ENCODE measurements at places on chromosomes 1 and 21.

DNA sequence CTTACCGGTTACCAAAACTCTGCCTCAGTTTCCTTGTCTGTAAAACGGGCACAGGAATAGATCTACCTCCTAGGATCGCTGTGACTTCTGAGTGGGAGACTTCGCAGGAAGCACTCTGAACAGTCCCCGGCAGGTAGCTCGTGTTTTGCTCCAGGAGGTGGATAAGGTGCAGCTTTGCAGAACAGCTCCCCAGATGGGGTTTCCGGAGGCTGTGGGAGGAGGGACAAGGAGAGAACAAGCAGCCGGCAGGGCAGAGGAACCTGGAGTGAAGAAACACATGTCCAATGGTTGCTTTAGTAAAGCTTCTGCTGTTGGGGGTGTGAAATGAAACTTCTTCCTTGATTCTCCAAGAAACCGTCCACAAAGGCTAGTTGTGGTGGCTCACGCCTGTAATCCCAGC, 95.5 kb upstream of the TARDBP start:
- DNase-seq: no peak

DNA sequence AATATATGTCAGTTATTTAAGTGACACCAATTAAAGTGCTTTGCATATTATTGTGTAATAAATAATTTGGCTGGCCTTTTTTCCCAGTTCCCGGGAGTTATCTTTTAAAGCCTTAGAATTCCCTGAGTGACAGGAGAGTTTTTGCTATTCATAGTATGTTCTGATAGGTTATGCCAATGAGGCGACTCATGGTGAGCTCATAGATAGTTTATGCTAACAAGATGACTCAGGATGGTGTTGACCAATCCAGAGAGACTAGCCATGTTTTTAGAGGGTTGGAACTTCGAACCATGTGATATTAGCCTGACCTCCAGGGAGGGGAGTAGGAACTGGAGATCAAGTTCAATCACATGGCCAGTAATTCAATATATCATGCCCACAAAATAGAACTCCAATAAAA, 310.8 kb downstream of the USP25 start:
- DNase-seq: no peak

DNA sequence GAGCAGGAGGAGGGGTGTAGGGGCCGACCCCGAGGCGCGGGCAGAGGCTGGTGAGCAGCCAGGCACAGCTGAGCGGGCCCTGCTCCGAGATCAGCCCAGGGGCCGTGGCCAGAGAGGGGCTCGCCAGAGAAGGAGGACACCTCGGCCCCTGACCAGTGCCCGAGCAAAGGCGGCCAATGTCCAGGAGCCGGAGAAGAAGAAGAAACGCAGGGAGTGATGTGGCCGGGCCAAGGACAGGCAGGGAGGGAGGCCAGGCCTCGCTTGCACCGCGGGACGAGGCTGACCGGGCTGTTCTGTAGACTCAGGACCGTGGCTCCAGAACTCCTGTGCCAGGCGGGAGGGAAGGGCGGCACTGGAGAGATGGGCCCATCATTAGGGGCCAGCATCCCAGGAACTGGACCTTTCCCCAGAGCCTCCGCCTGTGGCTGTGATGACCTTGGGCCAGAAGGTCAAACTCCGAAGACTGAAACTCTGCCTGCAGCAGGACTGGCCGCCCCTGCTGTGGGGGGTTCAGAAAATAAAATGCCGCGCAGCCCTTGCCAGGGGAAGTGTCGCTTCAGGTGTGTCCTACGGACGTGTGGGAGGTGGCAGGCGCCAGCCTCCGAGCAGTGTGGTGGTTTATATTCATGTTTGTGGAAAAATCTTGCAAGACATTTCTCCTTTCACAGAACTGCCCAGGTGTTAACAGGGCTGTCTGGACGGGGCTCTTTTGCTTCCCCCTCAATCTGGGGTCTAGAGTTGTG, 14.4 kb downstream of the RRP1 start:
- no peak for DNase-seq

GRCh38 chr1:8523666-8524206, 205.8 kb downstream of the SLC45A1 start:
- DNase-seq: no peak

DNA sequence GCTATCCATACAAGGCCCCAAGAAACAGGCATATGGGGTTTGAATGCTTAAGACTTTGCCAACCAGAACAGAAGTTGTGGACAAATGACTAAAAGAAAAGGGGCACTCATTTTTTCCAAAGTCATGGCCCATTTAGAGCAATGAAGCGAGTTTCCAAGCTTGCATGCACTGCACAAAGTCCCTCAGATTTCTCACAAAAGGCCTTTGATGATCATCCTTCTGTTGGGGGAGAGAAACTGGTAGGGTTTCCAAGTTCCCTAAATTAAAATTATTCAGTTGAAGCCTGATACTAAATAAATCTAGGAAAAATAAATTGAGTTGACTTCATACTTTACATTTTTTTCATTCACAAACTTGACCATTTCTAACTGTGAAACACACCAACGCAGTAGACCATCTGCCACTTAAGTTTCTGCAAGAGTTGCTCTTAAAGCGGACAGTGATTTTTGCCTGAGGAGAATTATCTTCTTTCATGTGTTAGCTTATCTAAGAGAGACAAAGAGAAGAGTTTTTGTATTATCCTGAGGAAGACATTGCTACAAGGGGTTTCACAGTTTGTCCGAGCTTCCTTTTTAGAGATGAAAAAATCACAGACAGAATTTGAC, 139.2 kb downstream of the SEC16B start:
- no peak for DNase-seq

DNA sequence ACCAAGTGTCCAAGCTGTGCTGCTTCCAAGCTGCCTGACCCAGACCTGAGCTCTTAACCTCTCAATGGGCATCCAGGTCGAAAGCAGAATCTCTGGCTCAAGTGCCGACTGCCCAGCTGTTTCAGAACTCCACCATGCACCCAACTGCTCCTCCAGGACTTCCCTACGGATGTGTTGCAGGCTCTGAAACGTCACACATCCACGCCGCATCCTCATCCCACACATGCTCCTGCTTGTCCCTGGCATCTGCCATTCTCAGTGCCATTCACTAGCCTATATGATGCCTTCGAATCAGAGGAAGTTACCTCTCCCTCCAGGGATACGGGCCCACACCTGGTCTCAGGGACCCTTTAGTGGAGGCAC, 11.2 kb downstream of the PDZK1IP1 start:
- no peak for DNase-seq

DNA sequence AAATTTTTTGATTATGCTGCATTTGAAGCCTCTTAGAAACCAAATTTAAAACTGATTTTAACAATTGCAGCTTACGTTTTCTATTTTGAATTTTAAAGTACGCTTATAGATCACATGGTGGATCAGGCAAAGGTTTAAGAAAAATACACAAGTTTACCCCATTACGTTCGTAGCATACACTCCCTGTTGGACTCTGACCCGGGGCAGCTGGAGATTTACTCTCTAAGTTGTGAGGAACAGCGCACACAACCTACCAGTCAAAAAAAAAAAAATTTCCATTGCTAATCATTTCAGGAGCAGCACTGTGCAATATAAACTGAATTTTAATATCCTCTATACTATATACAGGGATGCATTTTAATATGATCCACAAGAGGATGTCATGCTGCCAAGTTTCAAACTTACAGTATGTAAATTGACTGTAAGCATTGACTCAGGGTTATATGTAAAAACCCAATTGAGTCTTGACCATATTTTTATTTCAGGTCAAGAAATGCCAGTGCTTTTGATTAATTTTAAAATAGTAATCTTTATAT, 20.4 kb downstream of the CSDE1 start:
- no peak for DNase-seq
